ENCODE measurements at places on chromosomes 6 and 20.
A peak's percentile ranks its signal among the peaks of the same experiment; 100 is the strongest.

DNA sequence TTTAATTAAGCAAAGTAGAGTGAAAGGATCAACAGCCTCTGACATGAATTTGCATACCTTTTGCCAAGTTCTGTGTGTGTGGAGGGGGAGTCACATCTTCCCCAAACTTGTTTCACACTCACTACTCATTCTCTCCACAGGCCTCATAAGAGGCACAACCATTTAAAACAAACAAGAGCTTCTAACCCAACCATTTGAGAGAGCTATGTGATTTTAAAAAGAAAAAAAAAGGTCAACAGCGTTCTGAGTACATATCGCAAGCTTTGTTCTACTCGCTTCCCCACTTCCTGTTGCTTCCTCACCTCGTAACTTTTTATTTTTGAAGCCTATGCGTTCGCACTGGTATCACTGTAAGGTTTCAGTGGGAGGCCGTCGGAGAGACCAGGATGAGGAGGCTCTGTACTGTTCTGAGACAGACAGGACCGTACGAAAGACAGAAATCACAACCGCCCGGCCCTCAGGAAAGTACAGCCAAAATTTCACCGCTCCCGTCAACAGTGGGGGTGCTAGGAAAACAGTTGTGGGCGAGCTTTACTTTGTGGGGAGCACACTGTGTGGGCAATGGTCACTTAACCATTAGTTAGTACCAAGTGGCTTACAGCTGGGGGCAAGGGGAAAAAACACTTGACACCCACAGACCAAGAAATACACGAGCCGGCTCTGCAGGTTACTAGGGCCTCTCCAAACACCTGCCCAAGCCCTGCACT, 61.3 kb downstream of the TRERF1 start:
- no peak for DNase-seq

DNA sequence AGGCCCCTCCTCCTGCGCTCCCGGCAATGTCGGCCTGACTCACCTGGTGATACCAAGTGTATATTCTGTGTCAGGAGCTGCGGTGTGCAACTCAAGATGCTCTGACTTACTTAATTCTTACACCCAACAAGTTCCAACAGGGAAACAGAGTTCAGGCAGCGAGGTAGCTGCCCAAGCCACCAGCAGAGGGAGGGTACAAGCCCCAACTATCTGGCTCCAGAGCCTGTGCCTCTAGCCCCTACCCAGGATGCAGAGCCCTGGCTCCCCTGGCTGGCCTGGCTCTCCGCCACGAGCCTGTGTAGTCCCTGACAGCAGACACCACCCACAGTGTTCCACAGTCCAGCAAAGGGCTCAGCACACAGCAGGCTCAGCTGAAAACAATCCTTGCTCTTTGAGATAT, 34.9 kb downstream of the C20orf203 start:
- DNase-seq: no peak

DNA sequence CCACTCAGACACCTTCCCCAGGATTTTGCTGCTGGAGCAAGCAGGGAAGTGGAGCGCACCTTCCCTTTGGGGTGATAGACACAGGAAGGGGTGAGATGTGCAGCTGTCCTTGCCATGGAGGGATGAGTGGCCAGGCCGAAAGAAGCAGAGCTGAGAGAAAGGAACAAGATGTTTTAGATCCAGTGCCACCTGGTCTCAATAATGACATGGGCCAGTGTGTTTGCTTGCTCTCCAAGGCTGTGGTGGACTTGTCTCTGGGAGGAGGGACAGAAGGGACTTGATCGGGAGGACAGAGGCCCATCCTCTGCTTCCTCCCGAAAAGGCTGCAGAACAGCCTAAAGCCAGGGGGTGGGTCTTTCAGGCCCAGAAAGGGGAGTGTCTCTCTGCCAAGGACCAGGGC, 61.7 kb upstream of the CCDC167 start:
- DNase-seq: no peak

- no peak for DNase-seq
Measured at GRCh38 chr20:19782669-19783068, 24.6 kb downstream of the RIN2 start.

GRCh38 chr6:36781669-36782068, 57.6 kb downstream of the CPNE5 start:
- no peak for DNase-seq

GRCh38 chr6:157380458-157380778, 572 bp upstream of the ZDHHC14 start:
- peak; percentile 36 for DNase-seq

DNA sequence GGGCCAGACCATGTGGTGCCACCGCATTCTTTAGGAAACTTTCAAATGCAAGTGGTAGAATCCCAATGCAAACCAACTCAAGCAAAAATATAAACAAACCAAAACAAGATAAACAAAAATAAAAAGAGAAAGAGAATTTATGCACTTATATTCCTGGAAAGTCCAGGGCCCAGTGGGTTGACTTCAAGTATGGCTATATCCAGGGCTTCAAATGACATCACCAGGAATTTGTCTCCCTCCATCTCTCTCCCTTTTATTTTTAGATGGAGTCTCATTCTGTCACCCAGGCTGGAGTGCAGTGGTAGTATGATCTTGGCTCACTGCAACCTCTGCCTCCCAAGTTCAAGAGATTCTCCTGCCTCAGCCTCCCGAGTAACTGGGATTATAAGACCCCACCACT, 56.1 kb upstream of the PNRC1 start:
- DNase-seq: no peak

DNA sequence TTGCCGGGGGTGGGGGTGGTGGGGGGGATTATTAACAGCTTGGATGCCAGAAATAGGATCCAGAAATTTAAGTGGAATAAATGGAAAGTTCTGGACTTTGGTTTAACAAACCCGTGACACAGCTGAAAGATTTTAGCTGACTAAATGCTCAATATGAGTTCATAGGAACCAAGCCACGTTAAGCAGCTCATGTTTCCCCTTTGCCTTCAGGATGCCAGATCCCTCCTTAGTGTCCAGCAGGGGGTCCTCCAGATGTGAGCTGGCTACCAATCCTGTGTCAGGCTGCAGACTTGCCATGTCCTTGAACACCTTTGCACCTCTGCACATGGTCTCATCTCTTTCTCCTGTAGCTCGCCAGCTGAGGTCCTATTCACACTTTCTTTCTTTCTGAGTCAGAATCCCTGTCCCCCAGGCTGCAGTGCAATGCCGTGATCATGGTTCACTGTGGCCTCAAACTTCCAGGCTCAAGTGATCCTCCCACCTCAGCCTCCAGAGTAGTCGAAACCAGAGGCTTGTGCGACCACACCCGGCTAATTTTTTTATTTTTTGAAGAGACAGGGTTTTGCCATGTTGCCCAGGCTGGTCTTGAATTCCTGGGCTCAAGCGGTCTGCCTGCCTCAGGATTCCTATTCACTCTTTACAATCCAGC, 133.3 kb upstream of the ARMC2 start:
- no peak for DNase-seq

DNA sequence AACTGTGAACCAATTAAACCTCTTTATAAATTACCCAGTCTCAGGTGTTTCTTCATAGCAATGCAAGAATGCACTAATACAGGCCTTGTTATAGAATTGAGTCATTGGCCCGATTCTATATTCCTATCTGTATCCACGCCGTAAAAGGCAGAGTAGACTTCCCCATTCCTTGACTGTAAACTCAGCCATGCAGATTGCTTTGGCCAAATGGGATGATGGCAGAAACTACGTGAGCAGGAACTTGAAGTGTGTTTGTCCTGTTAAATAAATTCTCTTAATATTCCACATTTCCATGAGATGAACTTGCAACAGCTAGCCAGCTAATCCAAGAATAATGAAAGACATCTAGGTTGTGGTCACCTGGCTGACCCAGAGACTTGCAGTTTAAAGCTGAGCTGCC, 3.9 kb upstream of the SAYSD1 start:
- DNase-seq: no peak

DNA sequence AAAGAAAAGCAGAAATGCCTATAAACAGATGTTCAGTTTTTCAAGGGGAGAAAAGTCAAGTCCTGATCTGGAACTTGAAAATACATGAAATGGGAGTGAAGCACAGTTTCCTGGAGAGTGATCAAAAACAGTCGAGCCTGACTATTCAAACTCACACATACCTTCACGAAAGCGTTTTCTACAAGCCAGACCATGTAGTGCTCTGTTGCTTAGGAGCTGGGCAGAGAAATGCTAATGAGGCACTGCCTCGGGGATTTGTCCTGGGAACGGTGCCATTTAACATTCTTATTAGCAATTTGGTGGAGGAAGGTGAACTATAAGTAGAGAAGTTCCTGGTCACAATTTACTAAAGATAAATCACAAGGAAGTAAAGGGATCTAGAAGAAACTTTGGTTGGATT, 5.9 kb downstream of the NHSL1 start:
- peak; percentile 25 for DNase-seq

DNA sequence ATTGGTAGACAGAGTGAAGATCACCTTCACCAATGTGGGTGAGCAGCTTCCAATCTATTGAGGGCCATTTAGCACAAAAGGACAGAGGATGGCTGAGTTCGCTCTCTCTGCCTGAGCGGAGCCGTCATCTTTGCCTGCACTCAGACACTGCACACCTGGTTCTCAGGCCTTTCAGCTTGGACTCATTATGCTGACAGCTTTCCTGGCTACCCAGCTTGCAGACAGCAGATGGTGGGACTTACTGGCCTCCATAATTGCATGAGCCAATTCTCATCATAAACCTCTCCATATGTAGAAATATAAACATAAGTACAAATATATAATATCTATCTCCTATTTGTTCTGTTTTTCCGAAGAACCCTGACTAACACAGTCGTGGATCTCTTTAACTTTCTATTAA, 13.7 kb downstream of the TBXT start:
- no peak for DNase-seq

DNA sequence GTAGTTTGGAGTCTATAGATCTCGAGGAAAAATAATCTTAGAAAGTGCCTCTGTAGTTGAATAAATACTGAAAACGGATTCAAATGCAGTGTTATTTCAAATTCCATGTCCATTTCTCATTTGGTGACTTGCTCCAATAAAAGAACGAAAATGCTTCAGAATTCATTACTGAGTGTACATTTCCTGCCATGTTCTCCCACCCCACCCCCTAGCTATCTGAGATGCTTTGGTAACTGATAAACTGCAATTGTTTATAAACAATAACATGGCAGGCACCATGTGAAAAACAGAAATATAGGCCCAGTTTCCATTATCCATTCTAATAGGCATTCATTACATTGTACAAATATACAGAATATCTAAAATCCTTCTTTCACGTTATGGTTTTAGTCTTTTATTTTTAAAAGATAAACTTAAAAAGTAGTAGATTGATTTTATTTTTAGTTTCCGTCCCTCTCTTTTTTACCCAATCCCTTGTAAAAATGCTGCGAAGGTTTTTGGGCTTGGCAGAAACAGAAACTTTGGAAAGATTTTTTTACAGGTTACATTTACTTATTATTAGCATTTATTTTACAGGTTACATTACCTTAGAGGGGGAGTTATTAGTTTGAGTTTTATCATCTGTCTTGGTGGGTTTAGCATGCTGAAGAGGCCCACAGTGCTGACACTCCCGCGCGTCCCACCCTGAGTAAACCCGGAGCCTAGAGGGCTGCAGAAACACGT, 1.5 kb downstream of the FAM162B start:
- no peak for DNase-seq

- peak; percentile 77 for DNase-seq
Measured at GRCh38 chr20:63442100-63442493, 30.4 kb downstream of the KCNQ2 start.

DNA sequence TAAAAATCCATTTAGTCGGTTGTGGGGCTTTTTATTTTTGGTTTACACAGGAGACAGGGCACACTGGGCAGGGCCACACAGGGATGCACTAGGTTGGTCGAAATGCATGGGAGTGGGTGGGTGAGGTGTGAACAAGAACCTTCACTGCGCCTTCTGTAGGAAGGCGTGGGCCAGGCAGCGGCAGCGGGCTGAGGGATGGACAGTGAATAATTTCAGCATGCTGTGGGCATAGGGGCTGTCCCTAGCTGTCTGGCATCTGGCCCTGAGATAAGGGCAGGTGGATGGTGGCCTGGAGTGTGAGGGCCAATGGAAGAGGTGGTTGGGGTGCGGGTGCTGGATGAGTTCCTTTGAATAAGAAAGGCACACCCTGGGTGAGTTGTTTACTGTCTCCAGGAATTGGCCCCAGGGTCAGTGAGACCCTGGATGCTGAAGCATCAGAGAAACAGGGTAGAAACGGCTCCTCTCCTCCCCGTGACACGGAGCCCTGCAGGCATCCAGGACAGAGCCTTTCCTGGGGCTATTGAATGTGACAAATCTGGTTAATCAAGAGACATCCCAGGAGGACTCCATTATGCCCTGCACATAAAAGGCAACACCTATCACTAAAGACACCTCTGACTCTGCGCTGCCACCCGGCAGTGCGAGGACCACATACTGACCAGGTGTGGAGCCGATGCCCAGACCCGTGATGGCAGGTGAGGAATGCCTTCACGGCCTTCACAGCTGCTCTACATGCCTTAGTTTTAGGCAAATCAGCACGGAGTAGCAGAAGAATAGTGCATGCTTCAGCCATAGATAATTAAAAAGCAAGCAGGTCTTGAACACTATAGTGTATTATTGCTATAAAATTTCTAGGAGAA, 123.0 kb upstream of the SNX9 start:
- no peak for DNase-seq

DNA sequence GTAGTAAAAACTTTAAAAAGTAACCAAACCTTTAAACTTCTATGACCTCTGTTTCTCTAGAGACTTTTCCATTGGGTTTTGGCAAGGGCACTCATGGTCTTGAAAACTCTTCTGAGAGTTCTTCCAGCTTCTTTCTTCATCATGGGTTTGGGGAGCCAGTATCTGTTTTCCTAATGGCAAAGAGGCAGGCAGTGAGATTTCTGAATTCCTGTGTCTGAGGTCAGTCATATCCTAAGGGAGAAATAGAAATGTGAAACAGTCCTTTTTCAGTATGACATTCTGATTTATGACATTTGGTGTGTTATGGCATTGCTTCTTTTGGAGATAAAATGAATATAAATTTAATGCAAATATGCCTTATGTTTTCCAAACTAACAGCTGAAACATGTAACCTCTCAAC, 518.5 kb upstream of the MARCKS start:
- DNase-seq: no peak

DNA sequence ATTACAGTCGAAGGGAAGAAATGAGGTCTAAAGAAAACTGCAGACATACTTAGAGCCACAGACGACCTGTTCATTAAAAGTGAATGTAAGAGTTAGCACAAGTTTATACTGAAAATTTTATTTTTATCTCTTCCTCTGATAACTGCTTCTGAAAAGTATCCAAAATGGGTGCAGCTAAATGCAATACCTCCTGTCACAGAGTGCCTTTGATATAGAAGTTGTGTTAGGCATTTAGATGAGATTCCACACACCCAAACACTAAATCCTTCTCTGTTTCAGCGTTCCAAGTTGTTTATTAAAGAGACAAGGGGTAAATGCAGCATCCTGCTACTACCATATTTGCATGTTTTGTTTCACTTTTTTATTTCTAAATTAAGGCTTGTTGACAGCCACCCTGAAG, 214.7 kb upstream of the TSHZ2 start:
- DNase-seq: no peak

DNA sequence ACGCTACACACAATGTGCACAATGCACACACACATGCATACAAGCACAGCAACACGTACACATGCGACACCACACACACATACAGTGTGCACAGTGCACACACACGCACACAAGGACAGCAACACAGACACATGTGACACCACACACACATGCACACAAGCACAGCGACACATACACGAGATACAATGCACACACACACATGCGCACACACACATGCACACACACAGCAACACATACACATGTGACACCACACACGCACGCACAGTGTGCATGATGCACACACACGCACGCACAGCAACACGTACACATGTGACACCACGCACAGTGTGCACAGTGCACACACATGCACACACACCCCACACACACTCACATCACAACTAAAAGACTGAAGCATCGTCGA, 327.3 kb downstream of the THBS2 start:
- no peak for DNase-seq

GRCh38 chr6:132131758-132132157, 180.6 kb upstream of the CCN2 start:
- no peak for DNase-seq
